ENCODE measurements at places on chromosomes 1 and 21. TPM values are rescaled to one million over a fixed set of nuclear protein-coding genes. Genes with fewer than 3 reads are reported as not detected.

Gene TRIM17
- polyA plus RNA-seq, result not detected

Gene AKR7A3
- 0.74 TPM for polyA plus RNA-seq

Gene TTF2
- polyA plus RNA-seq, result 41.3 TPM

DNA sequence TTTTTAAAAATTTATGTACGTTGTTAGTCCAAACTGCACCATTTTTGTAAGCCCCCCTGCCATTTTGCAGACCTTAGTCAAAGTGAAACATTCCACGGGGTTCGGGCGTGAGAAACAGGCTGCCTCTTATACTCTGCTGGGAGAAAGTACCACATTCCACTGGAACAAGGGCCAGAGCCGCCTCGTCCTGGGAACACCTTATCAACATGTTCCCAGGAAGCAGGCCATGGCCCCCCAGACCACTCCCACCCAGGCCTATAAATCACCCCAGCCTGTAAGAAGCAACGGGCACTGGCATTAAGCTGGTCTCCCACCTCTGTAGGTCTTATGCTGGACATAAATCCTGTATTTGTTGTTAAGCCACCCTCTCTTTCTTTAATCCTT, 854 bp upstream of the ZRANB2 start:
- peak; percentile 63 for DNase-seq

DNA sequence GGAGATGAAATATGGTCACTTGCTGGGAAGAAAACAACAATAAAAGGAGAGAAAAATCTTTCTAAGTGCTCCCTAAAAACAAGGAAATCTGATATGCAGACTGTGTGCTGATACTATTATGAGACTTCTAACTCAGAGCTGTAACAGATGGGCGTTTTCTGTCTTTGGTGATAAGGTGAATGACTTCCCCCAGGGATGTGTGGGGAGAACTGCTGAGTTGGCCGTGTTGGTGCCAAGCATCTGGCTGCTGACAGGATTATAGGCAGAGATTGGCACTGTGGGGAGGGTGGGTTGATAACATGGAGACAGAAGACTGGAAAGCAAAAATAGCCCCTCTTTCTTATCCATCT, 438.5 kb upstream of the PLXNA2 start:
- no peak for DNase-seq

DNA sequence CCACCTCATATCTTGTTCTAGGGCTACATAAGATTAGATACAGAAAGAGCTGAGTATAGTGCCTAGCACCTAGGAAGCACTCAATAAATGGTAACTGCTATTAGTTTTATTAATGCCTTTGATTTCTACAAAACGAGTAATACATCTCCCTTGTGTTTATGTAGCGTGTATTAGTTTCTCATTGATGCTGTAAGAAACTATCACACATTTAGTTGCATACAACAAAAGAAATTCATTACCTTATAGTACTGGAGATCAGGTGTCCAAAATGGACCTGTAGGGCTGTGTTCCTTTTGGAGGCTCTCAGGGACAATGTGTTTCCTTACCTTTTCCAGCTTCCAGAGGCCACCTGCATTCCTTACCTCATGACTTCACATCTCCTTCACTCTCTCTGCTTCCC, 961 bp upstream of the ERO1B start:
- DNase-seq, result no peak

- no peak for DNase-seq
Observed at GRCh38 chr1:17084787-17085186, 31.0 kb upstream of the SDHB start.

Gene SYT6
- polyA plus RNA-seq, result not detected

- DNase-seq, result no peak
Observed at GRCh38 chr1:1207571-1207892, 1.1 kb upstream of the TNFRSF18 start.

DNA sequence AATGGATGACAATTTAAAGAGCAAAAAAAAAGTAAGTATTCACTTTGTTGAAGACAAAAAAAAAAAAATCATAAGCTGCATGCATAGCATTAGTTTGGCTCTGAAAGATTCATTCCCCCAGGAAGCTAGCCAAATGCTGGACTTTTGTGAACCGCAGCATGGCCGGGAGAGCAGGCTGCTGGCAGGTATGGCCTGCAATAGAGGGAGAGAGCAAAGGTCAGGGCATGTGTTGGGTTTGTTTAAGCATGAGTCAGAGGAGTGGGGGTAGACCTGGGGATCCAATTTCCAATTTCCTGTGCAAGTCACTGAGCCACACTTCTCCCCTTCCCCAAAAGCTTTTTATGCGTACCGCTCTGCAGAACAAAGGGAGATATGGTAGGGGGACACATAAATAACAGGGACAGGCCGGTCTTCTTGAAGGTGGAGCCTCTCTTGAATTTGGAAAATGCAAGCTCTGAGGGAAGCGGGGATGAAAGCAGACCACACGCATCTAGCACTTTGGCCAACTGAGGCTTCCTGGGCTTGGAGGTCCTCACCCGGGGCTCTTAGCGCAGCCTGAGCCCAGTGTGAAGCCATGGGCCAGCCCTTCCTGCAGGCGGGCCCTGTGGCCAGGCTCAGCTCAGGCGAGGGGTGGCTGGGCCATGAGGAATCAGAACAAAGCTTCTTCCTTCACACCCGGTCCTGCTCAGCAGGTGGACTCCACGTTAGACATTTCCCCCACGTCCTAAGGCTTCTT, 171.1 kb downstream of the TOMM20 start:
- peak; percentile 75 for DNase-seq

Gene RASSF5
- 27.9 TPM for polyA plus RNA-seq

- peak; percentile 17 for DNase-seq
Observed at GRCh38 chr21:20443558-20444155, 554.6 kb upstream of the NCAM2 start.

DNA sequence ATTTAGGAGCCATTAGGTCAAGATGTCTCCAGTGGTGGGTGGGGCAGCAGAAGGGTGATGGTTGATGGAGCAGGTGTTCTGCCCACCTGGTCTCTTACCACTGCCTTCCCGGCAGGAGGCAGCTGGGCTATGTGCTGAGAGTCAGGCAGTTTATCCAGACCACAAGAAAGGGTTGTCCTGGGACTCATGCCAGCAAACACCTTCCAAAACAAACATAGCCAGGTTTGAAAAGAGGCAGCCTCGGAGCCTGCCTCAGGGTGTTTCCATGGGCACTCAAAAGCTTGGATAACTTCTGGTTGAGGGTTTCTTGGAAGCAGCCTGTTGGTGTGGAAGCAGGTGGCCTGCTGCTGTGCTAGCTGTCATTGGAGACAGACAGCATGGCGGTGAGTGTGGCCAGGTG, 187.2 kb downstream of the PCP4 start:
- DNase-seq, result no peak

Gene TNN
- polyA plus RNA-seq, result not detected

Gene PRELP
- polyA plus RNA-seq, result not detected

GRCh38 chr1:26608895-26609294, 79.3 kb downstream of the RPS6KA1 start:
- no peak for DNase-seq

DNA sequence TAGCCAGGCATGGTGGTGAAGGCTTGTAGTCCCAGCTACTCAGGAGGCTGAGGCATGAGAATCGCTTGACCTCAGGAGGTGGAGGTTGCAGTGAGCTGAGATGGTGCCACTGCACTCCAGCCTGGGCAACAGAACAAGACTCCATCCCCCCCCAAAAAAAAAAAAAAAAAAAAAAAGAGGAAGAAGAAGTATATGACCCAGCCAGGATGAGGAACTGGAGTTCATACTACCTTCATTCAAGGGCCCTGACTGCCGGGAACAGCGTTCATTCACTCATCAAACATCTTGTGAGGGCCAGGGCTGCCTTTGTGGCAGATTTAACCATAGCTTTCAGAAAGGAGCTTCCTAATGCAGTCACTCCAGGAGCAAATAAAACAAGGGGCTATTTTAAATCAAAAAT, 127.6 kb downstream of the MRPS6 start:
- no peak for DNase-seq

DNA sequence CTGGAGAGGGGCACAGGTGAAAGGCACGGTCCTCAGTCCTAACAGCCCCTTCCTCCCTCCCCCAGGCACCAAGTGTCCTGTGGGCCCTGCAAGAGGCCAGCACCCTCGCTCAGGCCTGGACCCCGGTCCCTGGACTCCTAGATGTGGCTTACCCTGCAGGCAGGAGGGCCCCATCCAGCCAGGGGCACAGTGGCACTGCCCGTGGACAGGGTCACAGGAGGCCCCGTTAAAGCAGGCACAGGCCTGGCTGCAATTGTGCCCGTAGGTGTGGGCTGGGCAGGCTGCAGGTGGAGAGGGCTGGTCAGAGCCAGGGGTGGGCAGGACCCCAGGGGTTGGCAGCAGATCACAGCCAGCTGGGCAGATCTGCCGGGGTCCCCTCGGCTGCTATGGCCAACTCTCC, 44.5 kb downstream of the ARHGEF16 start:
- no peak for DNase-seq

DNA sequence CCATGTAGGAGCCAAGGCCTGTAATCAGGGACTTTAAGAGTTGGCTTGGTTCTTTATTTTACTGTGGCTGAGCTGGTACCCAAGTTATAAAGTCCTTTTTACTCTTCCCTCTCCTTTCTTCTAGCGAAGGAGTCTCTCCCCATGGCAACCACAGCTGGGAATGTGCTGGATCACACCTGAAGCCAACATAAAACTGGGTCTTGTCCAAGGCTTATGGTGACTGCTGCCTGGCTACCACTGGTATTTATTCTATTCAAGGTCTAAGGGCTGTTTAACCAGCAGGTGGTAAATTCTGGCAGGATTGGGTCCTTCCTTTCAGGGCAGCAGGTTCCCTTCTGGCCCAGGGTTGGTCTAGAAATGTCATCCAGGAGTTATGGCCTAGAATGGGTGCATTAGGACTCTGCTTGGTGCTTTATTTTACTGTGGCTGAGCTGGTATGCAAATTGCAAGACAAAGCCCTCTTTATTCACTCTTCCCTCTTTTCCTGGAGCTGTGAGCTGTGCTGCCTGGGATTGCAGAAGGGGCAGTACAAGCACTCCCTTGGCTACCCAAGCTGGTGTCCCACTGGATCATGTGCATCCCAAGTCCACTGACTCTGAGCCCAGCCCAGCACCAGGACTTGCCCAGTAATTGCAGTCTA, 26.6 kb downstream of the SLC22A15 start:
- no peak for DNase-seq

- DNase-seq, result no peak
Observed at GRCh38 chr1:1125945-1126344, 10.1 kb upstream of the C1orf159 start.

GRCh38 chr1:189977184-189977583, 500.5 kb downstream of the BRINP3 start:
- DNase-seq, result no peak

DNA sequence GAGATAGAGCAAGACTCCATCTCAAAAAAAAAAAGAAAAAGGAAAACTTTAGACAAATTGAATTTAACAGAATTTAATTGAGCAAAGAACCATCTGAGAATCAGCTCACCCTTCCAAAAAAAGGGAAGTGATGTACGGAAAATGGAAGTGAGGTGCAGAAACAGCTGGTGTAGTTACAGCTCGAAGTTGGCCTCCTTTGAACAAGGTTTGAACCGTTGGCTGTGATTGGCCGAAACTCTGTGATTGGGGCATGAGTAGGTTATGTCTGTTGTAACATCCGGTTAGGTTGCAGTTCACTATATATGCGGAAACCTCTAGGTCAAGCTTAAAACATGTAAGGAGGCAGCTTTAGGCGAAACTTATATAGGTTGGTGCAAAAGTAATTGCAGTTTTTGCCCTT, 97.9 kb upstream of the KIF26B start:
- no peak for DNase-seq

Gene TMEM54
- 9.8 TPM for polyA plus RNA-seq

DNA sequence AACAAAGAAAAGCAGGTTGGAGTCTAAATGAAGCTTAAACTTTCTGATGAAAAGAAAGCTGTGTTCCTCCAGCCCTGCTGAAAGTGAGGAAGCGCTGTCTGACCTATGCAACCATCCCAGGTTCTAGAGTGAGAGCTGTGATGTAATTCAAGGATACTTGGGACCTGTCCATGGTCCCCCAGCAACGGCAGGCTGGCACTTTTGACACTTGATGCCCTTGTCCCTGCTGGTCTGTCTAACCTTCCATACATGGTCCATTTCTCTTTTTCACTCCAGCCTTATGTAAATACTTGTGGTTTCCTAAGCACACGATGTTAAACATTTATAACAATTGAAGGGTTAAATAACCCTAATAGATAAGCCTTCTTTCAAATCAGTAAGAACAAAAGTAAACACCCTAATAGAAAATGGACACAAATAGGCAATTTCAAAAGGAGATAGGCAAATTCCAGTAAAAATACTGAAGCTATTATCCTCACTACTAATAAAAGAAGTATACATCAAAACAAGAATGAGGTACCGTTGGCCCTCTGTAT, 17.7 kb upstream of the KDM4A start:
- DNase-seq, result peak; percentile 14

DNA sequence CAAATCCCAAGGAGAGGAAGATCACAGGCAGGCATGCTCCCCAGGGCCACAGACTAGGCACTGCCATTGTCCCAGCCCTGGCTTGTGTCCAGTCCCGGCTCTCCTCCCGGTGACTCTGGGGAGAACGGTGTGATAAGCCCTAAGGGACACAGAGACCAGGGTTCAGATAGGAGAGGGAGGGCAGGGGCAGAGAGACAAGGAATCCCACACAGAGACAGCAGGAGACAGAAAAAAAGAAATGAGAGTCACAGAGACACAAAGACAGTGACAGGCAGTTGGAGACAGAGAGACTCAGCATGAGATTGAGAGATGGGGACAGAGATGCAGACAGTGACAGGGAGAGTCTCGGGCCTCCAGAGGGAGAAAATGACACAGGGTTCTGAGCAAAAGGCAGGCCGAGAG, 361 bp downstream of the INSRR start:
- peak; percentile 49 for DNase-seq

- no peak for DNase-seq
Observed at GRCh38 chr1:30320581-30320890, 402.8 kb downstream of the MATN1 start.

Gene CLDN17
- polyA plus RNA-seq, result not detected

- no peak for DNase-seq
Observed at GRCh38 chr1:34701326-34702060, 53.4 kb upstream of the GJB5 start.

DNA sequence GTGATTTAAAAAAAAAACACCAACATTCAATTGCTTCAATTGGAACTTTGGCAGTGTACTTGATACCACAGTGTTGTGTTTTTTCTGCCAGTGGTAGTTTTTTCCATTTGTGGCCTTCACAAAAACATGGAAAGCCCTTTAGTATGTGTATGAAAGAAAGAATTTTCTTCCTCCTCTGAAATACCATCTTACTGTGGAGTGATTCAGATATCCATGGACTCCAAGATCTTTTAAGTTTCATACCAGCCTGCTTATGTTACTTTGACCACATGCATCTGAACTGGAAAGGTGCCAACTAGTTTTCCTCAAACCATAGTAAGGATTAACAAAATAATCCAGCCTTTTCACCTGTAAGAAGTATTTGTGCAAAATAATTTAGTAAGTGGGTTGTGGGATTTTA, 3.4 kb downstream of the PPP2R5A start:
- DNase-seq, result no peak

DNA sequence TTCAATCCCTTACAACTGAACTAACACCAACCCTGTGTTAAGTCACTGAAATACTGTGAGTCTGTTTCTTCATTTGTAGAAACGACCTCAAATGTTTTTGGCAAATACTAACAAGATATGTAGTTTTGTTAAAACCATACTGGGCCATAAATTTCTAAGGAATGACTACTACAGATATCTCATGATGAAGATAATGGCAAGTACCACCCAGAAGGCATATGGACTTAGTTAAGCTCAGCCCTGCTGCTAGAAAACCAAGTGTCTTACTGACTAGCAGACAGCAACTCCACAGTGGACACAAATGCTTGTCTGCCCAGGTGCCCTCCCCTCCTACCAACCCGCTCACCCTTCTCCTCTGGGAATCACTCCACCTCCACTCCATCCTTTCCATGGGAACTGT, 44.5 kb upstream of the BMP8B start:
- DNase-seq, result no peak
